ENCODE measurements at places on chromosomes 6 and 20.

DNA sequence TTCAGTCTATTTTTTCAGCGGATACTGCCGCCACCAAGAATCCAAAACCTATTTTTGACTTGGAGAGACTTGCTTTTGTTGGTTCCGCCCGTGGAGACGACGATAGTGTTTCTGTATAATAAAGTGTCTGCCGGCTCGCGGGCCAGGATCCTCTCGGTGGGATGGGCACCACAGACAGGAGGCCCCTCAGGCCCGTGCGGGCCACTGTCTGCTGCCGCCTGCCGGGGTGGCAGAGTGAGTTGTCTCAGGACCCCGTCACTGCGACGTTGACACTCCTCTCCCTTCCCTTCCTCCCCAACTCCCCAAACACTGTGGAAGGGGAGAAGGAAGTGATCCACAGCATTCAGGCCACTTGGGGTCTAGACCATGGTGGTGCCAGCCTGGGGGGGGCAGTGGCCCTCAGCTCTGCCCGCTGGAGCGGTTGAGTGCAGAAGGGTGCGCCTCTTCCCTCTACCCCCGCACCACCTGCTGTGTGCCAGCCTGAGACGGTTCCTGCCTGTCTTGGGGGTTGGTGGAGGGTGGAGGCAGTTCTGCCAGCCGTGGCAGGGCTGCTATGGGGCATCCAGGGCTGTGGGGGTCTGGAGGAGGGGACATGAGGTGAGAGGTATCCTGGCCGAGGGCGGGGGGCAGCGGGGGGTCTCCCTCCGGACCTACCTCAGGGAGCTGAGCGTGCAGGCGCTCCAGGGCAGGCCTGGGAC is 17.5 kb downstream of the RBM38 start:
- DNase-seq = no peak

DNA sequence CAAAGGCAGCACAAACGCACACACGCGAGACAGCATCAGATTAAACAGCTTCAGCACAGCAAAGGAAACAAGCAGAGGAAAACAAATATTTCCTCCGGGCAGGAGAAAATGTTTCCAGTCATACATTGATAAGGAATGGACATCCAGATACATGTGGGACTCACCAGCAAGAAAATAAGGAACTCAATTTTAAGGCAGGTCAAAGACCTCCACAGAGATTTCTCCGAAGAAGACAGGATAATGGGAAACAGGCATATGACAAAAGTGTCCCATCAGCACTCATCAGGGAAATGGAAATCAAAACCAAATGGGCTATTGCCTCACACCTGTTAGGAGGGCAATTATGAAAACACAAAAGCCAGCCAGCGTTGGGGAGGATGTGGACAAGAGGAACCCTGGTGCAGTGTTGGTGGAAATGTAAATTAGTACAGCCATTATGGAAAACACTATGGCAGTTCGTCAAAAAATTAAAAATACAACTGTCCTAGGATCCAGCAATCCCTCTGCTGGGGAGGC is 9.7 kb upstream of the SLCO4A1 start:
- DNase-seq = no peak

GRCh38 chr6:145968051-145968450 is 3.9 kb upstream of the SHPRH start:
- no peak for DNase-seq

DNA sequence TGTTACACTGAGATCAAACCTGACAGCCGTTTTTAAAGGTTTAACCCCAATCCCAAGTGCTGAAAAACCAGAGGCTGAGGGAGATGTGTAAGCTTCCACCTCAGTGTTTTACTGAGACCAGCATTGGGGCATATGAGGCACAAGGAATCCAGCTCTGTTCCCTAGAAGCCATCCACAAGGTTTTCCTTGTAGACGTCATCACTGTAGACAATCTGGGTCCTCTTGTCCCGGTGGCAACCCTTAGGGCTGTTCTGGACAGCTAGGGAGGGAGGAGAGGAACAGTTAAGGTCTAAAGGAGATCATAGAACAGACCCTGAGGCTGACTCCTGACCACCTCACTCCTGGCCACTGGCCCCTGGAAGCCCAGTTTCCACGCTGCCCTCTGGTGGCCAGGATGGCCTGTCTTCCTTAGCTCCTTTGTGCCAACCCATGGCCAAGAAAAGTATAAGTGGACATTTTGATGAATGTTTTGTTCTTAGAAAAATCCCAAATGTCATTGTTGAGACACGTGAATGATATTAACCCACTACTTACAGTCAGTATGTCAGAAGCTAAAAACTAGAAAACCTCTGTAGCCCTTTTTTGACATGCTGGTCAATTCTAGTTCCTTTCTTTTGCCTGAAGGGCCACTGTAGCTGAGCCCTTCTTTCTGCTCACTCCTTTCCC is 6.4 kb downstream of the CFB start:
- DNase-seq = no peak

DNA sequence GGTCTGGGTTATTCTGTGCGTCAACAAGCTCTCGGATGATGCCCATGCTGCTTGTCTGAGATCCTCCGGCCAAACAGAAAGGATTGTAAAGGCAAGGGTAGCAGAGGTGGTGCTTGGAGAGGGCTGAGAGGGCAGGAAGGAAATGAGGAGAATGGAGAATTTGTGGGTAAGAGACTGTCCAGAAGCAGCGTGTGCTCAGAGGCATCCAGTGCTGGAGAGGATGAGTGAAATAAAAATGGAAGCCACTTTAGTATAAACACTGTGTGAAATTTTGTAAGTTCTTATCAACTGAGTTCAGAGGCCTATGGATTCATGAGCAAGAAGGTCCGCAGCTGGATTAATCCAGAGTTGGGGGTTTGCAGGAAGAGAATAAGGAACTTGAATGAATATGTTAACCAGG is 59.5 kb downstream of the ADGRG6 start:
- DNase-seq = no peak
